ENCODE measurements at places on chromosomes 6 and 20.

DNA sequence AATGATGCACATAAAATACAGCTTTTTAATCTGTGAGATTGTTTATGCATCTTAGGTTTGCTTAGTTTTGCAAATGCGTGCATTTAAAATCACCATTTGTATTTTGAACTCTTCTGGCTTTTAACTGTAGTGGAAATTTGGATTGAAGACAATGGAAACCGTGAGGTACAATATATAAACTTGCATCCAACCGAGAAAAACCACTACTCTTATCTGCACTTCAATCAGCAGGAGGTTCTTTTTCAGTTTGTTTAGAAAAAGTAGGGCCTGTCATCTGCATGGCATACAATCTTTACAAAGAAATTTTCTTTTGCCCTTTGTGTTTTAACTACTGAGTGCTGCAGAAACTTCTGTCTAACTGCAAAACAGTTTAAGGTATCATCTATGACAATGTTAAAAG is 132.8 kb downstream of the LAMA2 start:
- DNase-seq = no peak

GRCh38 chr20:63782051-63782471 is 42.5 kb downstream of the SLC2A4RG start:
- DNase-seq = no peak

GRCh38 chr6:116330511-116330910 is 40.2 kb upstream of the DSE start:
- DNase-seq = no peak

- no peak for DNase-seq
Observed at GRCh38 chr20:36390719-36391415, 84.7 kb downstream of the DLGAP4 start.

GRCh38 chr6:42152024-42152423 is 9.6 kb upstream of the C6orf132 start:
- DNase-seq = no peak

Data from WERI-Rb-1 (cell line).